ENCODE measurements at places on chromosomes 1 and 21.

DNA sequence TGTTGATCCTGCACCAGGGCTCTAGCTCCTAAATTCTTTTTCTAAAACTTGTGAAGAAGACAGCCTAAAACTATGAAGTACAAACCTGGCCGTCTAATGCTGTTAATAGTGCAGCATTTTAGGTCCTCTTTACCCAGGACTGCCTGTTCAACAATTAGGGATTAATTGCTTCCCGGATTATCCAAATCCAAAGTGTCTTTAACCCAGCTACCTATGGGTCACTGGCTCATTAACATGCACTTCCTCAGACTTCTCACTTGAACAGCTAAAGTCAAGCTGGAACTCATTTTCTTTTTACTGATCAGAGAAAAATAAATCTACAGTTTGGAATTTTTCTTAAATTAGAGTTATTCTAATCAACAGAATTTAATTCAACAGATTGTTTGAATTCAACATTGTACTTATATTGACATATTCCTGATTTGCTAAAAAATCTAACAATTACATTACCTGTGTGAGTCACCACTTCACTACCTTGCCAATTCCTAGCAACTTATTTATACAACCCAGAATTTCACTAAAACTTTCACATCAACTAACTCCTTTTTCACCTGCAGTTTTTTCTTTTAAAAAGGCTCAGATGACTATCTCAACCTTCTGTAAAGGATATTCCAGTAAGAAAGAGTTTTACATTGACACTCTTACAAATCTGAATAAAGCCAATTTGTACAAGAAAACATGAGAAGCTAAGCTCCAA is 3.3 kb downstream of the HNRNPU start:
- DNase-seq, result no peak

DNA sequence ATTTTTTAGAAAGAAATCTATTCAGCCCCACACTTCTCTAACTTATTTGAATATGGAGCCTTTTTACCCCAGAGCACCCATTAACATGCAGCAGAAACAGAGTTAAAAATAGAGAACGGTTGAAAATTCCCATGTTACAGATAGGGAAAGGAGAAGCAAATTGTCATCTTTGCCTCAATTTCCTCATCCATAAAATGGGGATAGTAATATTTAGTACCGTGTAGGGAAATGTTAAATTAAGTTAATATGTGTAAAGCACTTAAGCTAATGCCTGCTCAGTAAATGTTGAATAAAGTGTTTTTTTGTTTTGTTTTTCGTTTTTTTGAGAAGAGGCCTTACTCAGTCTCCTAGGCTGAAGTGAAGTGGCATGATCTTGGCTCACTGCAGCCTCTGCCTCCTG is 50.3 kb downstream of the NAV1 start:
- DNase-seq, result no peak

DNA sequence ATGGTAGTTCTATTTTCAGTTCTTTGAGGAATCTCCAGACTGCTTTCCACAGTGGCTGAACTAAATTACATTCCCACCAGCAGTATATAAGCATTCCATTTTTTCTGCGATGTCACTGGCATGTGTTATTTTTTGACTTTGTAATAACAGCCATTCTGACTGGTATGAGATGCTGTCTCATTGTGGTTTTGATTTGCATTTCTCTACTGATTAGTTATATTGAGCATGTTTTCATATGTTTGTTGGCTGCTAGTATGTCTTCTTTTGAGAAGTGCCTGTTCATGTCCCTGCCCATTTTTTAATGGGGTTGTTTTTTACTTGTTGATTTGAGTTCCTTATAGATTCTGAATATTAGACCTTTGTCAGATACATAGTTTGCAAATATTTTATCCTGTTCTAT is 87.9 kb downstream of the RPS6KC1 start:
- no peak for DNase-seq

- no peak for DNase-seq
Observed at GRCh38 chr1:27306892-27307761, 14.8 kb upstream of the TMEM222 start.

DNA sequence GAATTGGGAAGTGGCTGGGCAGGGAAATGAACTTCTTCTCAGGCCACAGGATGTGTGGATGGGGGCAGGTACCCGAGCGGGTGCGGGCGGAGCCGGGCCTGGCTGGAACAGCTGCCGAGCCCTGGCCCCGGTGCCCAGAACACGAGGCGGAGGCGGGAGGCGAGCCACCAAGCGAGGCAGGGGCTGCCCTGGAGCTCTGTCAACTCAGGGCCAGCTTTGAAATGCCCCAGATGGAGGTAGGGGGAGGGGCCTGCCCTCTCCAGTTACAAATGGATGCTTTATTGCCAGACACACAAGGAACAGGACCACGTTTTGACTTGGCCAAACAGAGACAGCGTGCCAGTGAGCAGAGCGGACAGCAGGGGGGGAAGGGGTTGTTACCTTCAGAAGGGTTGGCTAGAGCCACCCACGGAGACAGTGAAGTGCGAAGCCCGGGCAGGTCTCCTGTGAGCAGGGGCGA is 240.4 kb downstream of the SDCCAG8 start:
- DNase-seq, result no peak

DNA sequence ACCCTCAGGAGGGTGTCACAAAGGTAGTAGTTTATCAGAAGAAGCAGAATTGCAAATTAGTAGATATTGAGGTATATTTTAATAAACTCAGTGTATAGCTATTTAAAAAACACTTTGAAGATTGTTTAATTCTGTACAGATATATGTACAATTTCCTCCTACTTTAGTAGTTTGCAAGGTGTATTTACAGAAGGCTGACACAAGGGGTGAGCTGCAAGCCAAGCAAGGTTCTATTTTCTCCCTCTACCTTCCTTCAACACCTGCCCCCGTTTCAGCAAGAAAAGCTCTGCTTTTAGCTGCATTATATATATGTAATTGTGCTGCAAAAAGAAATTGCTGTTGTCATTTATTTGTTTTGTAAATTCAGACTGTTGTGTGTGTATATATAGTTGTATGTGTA is 674.2 kb upstream of the PKN2 start:
- no peak for DNase-seq

DNA sequence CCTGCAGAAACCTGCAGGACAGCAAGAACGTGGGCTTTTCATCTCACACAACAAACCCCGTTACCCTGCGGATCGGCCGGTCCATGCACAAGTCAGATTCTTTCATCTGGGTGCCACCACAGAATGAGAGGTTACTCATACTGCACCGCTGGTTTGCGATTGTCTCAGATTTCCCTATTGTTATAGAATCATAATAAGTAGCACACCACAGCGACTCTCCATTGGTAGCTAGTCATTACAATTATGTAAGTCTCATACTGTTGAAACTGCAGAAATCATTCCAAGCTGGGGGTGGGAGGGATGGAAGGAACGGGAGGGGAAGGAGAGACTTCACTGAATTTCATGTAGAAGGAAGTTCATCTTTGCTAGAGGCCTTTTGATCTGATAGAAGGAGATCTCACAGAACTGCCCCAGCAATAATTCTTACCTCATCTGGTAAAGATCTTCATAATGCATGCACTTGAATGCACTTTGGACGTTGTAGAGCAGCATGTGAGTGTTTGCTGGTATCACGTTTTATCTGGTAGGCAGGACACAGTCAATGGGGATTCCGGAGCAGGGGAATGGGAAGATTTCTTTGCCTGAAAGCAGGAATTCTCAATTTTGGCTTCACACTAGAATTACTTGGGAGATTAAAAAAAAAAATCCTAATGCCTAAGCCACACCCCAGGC is 221.1 kb downstream of the KIF26B start:
- no peak for DNase-seq

DNA sequence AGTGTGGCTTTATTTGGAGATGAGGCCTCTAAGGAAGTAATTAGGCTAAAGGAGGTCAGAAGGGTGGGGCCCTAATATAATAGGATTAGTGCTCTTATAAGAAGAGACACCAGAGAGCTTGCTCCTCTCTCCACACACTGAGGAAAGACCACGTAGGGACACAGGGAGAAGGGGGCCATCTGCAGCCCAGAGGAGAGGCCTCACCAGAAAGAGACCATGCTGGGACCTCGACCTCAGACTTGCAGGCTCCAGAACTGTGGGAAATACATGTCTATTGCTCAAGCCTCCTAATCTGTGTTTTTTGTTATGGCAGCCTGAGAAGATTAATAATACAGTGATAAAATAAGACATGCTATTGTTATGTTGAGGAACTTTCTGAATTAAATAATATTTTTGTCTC is 8.3 kb downstream of the RCAN1 start:
- DNase-seq, result no peak

- DNase-seq, result no peak
Observed at GRCh38 chr1:52461821-52462220, 57.4 kb downstream of the PRPF38A start.

DNA sequence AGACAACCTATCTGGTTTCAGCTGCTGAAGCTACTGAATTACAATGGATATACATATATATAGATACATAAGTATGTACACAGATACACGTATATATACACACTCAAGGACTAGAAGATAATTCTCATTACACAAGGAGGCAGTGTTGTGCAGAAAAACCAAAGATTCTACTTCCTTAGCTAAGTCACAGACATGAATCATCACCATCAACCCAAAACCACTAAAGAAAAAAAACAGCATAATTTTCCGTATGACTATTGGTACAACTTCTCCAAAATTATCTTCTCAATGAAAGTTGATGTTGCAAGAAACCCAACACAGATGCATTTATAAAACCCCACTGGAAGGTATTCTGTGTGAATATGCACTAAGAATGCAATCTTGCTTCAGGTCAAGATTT is 36.8 kb upstream of the RPF1 start:
- DNase-seq, result peak; percentile 28

GRCh38 chr1:238252033-238252802 is 361.5 kb upstream of the ZP4 start:
- peak; percentile 21 for DNase-seq

DNA sequence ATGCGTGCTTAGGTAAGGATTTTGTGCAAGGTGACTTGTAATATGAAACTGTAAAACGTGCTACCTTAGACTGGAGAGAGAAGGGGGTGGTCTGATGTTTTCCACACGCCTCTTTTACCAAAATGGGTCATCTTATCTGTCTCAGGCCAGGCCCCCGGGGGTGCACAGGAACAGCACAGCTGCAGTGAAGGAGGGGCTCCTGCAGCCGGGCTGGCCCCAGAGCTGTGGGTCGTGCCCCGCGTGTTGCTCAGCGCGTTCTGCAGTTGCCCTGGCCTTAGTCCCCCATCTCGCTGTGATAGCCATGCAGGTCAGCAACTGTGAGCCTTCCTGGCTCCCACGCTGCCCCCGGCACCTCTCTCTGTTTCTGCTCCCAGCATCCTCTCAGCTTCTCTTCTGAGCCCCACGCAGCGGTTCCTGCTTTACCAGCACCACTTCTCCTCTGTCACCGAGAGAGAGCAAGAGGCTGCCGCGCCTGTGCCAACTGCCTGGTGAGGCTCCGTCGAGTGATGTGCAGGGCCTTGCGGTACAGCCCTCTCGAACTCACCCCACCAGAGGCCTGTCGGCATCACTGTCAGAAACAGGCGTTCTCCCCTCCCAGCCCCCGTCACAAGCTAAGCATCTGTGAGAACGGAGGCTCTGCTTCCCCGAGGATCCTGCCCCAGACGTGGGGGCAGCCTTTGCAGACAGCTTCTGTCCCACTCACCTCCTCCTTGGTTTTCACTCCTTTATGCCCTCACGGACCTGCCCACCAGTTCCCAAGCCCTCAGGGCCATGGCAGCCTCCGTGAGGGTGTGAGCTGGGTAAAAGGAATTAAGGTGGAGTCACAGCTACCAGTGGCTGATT is 73.3 kb downstream of the ADARB1 start:
- no peak for DNase-seq

GRCh38 chr1:199404191-199404590 is 623.3 kb upstream of the NR5A2 start:
- no peak for DNase-seq

DNA sequence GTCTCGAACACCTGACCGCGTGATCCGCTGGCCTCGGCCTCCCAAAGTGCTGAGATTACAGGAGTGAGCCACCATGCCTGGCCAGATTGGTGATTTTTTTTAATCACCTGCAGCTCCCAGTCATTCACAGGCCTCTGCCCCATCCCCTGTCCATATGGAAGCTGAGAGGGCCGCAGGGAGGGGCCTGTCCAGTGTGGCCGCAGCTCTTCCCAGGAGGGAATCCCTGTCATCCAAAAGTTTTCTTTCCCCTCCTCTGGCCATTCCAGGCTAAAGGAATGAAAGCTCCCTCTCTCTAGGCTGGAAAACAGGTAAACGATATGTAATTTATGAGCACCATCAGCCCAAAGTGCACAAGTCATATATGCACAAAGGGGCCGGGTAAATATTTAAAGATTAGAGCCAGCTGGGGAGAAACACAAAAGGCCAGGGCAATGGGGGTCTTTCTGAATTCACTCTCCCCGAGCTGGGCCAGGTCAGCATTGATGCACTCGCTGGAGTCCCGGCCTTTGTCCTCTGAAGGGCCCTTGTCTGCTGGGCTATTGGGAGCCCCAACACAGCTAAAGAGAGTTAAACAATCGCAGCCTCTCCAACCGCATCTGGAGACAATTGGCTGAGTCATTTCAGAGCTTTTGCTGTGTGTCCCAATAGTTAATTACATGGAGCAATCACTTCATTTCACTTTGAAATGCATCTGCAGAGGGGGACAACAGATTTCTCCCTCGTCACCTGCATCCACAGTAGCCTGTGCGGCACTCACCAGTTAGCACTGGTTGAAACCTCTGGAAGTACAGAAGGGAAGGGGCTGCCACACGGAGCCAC is 3.8 kb upstream of the HES3 start:
- DNase-seq, result no peak

DNA sequence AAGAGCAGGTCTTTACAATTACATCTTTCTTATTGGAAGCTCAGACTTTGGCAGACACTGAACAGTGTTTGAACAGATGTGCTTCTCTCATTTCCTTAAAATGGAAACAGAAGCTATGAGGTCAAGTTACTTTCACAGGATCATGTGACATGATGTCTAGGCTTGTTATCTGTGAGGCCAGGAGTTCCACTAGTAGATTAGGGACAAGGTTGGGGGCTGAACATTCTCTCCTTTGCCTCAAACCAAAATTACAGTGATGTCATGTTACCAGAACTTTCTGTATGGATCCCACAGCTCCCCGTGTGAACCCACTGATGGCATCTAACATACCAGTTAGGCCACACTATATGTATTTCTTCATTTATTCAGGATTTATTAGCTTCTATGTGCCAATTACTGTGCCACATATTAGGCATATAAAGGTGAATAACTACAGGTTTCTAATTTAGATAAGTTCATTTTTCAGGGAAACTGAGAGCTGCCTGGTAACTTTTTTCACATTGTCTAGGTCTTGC is 6.0 kb downstream of the DYNLT5 start:
- no peak for DNase-seq

- DNase-seq, result no peak
Observed at GRCh38 chr1:182598296-182598695, 5.9 kb downstream of the RGS16 start.

GRCh38 chr1:68384321-68384813 is 65.4 kb downstream of the RPE65 start:
- no peak for DNase-seq

All from COR-L47 (cell line).